ENCODE measurements at places on chromosomes 6 and 20.

- DNase-seq: no peak
Measured at GRCh38 chr6:16985513-16986284, 116.2 kb upstream of the STMND1 start.

- DNase-seq: no peak
Measured at GRCh38 chr20:15267935-15268334, 930.5 kb upstream of the FLRT3 start.

DNA sequence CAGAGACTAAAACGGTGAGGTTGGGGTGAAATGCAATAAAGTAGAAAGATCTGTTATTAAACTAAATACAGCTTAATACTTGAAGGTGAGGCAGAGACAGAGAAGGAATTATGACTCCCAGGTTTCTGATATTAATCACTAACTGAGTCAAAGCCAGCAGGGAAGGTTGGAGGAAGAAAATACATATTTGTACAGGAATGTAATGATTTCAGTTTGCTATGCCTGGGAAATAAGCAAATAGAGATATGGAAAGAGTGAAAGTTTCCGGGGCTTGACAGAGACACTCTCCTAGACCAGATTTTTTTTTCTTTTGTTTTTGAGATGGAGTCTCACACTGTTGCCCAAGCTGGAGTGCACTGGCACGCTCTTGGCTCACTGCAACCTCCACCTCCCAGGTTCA lies 76.8 kb downstream of the PTPRK start:
- DNase-seq: no peak

GRCh38 chr6:101108286-101108685 lies 227.2 kb upstream of the ASCC3 start:
- DNase-seq: no peak

DNA sequence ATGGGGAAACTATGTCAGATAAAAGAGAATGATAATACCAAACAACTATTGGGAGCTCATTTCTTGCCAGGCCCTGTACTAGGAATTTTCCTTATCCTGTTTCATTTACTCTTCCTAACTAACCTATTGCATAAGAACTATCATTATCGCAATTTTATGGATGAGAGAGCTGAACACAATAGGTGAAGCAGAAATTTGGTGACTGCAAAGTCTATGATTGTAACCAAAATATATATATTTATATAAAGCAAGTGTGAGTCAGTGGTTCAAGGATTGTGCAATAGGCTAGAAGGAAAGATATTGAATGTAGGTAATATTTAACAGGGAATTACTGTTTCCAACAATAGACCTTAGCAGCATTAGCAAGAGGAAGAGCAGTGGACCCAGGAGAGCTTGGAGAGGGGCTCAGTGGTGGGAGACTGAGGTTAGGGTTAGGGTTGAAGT lies 181.1 kb upstream of the TENT5A start:
- DNase-seq: no peak

DNA sequence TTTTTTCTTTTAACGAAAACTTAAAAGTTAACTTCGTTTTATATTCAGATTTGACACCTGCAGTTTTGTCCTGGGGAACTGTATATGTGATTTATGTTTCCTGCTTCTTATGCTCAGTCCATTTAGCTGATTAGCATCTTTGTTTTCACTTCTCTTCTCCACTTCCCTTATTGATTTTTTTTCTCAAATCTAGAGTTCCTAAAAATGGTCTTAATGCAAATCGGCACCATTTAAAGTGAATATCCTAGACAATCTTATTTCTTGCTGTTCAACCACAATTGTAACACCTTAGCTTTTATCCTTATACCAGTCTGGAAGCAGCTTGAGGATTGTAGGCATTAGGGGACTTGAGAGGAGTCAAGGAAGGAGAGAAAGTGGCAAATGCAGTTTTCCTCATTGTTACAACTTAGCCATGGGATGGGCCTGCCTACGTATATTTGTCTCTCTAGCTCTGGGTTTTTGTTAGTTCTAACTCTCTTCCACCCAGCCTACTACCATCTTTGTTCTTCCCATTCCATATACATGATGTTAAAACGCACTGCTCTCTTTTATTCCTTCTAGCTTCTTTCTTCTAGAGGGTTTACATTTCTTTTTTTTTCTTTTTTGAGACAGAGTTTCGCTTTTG lies 8.5 kb downstream of the QRSL1 start:
- no peak for DNase-seq
